ENCODE measurements at places on chromosomes 3 and 15.

- no peak for DNase-seq
Observed at GRCh38 chr15:83956887-83957286, 278.7 kb upstream of the GOLGA6L4 start.

DNA sequence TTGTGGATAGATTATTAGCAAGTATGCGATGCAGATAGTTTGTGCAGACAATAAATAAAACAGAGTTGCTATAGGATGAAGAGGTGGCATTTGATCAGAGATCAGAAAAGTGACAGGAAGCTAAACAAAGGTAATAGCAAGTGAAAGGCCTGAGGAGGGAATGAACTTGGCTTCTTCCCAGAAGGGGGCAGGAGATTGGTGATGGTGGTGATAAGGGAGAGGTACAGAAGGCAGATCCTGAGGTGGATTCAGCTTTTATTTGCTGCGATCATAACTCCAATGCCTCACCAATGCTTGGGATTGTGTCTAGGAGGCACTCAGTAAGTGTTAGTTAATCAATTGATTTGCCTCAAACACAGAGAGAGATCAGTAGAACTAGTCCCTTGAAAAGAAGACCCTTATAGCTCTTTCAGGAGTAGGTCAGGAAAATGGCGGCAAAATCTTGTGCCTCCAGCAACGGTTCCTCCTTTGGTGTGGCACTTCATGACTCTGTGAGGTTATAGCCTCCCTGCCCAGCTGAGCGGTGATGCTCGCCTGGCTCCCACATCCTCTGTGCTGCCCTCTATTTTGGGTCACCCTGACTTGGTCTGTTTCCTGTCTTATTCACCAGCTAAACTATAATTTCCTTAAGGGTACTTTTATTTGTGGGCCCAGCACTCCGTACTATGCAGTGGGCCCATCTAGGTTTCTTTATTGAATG, 37.5 kb downstream of the TGFBR2 start:
- no peak for DNase-seq

- DNase-seq: no peak
Observed at GRCh38 chr3:15953841-15954240, 156.1 kb upstream of the ANKRD28 start.

- no peak for DNase-seq
Observed at GRCh38 chr3:196120291-196120951, 38.5 kb upstream of the TFRC start.

GRCh38 chr3:70400194-70400593, 87.8 kb upstream of the MDFIC2 start:
- DNase-seq: no peak

DNA sequence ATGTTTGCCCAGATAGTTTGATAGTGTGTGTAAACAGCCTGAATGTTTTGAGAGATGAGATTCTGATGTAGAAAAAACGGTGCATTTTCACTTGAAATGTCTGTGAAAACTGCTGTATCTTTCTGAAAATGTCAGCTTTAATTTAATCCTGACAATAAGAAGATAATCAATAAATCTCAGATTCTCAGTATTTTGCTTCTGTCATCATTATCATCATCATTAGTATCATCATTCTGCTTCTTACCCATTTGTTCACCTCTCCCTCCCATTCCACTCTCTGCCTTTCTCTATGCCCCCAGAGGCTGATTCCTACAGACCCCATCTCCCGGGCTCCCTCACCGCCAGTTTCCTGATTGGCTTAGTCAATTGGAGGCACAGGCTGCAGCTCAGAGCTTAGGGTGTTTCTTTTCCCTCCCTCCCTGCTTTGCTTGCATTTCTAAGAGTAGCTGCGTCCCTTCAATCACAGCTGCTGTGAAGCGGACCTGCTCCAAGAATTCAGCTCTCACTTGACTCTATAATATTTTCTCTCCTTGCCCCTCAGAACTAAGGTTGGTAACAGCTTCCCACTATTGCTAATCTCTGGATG, 8.2 kb upstream of the SNTN start:
- no peak for DNase-seq

DNA sequence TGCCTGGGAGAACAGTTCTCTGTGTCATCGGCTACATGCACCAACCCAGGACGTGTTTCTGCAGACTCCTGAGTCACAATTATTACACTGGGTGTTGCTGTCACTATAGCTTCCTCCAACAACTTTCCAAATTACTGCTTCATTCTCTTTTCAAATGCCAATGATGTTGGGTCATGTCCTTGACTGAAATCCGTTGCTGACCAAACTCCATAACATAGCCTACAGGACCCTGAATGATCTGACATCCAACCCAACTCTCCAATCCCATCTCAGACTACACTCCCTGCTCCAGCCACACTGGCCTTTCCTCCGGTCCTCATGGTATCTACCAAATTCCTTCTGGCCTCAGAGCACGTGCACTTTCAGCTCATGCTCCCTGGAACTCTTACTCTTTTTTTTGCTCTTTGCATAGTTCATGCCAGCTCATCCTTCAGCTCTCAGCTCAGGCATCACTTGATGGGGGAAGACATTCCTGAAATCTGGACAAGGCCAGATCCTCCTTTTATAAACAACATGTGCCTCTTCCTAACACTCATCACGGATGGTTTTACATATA, 108.8 kb upstream of the PTPRG start:
- peak; percentile 19 for DNase-seq

GRCh38 chr3:3154879-3155610, 24.4 kb downstream of the CRBN start:
- DNase-seq: no peak

All from iris pigment epithelial cell (primary cell).